Hematopoietic multipotent progenitor cell treated with erythropoietin and hydrocortisone succinate and interleukin-3 and kit ligand, for 15 days (in vitro differentiated cells): ENCODE measurements at places on chromosomes 4 and X.

DNA sequence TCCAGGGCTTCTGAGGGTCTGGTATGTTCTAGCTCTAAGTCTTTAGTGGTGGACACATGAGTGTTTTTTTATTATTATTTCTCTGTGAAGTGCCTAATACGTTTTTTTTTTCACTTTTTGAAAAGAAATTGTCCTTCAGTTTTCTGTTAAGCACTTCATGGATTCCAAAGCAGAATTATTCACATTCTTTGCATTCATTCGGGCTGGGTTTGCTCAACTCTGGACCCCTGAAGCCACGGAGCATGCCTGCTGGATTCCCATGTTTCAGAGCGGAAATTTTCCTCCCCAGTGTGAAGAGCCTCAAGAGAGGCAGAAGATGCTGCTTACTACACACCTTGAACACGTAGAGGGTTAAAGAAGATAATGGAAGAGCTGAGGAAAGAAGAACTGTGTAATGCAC, 107.5 kb downstream of the EGF start:
- DNase-seq: no peak

GRCh38 chr4:173432430-173432829, 33.5 kb upstream of the SCRG1 start:
- no peak for DNase-seq

DNA sequence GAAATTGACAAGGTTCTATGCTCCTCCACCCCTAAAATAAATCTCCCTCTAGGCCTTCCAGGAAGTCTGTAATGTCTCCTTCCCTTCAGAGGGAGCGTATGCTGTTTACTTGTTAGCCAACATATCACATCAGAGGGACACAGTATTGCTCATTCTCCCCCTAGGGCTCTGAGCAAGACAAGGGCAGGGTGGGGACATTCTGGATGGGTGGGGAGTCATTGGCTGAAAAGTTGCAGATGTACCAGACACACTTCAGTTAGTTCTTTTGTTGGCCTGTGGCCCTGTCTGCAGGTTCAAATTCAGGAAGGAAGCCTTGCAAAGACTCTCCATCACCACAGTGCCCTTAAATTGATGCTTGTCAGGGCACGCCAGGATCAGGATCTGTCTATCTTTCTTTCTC, 106.3 kb upstream of the TEX13D start:
- DNase-seq: no peak

GRCh38 chr4:138861135-138861534, 154.4 kb upstream of the NOCT start:
- DNase-seq: no peak

DNA sequence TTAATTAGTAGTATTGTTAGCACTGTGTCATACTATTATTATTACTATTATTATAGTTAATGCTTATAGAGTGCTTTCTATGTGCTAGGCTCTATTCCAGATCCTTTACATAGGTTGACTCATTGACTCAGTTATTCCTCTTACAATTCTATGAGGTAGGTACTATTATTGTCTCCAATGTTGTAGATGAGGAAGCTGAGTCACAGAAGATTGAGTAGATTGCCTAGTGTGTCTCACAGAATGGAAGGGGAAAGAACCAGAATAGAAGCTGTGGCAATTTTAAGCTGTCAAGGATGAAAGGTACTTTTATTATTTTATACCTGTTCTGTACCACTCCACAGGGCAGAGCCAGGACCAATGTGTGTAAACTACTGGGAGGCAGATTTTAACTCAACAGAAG, 1.9 kb upstream of the TCEAL1 start:
- no peak for DNase-seq

GRCh38 chr4:152700151-152700550, 20.4 kb upstream of the TMEM154 start:
- no peak for DNase-seq

- DNase-seq: no peak
Measured at GRCh38 chr4:11821772-11822430, 393.2 kb upstream of the HS3ST1 start.

GRCh38 chr4:6594826-6595355, 19.9 kb downstream of the MAN2B2 start:
- DNase-seq: no peak

GRCh38 chr4:20890761-20891160, 190.5 kb downstream of the PACRGL start:
- DNase-seq: no peak

GRCh38 chr4:2354118-2354517, 64.3 kb downstream of the ZFYVE28 start:
- DNase-seq: no peak

GRCh38 chr4:104022831-104023230, 303.0 kb upstream of the TACR3 start:
- no peak for DNase-seq

GRCh38 chrX:153474266-153474665, 3.9 kb upstream of the HAUS7 start:
- no peak for DNase-seq

- no peak for DNase-seq
Measured at GRCh38 chrX:17459008-17459611, 84.1 kb downstream of the NHS start.

DNA sequence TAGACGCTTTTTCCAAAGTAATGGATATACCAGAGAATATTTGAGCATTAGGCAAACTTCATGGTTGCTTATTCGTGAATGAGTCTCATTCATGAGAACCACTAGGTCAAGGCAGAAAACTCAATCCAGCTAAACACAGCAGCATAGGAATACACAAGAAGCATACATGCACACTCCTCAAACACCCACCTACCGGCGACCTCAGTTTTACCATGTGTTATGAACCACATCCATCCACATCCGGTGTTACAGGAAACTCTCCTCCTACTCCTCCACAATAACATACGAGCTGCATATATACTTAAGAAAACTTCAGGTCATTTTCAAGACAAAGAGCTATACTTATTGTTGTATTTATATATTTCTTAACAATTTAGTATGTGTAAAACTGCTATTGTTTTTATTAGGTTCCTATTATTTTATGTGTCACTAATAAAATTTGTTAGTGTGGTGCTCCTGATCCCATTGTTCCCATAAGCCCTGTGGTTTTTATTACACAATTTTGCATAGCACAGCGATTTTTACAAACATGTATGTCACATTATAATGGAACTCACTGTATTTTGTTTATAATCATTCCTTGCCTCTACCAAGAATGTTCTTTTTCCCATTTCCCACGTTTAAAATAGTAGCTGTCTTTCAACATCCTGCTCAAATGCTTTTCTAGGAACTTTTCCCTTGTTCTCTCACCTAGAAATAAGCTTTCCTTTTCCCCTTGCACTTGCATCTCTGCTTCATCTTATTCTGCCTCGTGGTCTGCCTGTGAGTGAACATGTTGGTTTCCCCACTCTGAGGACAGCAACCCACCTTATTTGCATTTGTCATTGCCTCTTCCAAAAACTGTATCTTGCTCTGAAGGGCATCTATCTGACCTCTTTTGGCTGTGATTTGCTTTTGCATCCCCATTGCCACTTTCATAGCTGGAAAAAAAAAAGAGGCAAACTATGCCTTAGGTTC, 48.3 kb downstream of the STBD1 start:
- DNase-seq: no peak

GRCh38 chr4:79723507-79723906, 315.5 kb upstream of the GK2 start:
- no peak for DNase-seq

DNA sequence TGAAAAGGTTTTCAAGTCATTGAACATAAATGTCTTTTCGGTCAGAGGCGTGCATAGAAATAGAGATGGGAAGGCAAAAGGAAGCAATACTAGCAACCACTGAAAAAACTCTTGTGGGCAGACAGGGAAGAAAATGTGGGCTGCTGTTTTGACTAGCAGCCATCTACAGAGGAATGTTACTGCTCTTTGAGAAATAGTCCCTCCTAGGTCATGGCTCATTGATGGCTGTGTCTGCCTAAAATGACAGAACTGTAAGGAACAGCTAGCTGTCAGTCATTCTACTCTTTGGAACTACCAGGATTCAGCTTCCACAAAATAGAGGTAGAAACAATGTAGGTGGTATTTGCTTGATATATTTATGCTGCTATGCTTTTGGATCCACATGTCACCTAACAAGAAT, 26.9 kb upstream of the TMPRSS11B start:
- DNase-seq: no peak

GRCh38 chr4:126223784-126224407, 909.1 kb downstream of the FAT4 start:
- DNase-seq: no peak

GRCh38 chr4:139602776-139603360, 46.8 kb upstream of the SETD7 start:
- no peak for DNase-seq

DNA sequence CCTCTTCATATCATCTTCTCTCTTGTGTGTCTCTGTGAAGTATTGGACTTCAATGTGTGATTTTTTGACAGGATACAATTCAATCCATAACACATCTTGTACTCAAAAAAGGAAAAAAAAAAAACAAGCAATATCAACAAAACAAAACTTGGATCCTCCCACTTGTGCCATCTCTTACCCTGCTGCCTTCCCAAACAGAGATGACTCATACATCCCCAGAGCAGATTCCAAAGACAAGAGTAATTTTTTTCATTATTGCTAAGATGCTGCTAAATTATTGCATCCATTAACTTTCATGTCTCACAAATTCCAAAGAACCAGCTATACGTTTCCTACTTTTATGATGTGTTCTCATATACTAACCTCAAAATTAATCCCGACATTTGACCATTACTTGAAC, 479.2 kb downstream of the GBA3 start:
- no peak for DNase-seq

DNA sequence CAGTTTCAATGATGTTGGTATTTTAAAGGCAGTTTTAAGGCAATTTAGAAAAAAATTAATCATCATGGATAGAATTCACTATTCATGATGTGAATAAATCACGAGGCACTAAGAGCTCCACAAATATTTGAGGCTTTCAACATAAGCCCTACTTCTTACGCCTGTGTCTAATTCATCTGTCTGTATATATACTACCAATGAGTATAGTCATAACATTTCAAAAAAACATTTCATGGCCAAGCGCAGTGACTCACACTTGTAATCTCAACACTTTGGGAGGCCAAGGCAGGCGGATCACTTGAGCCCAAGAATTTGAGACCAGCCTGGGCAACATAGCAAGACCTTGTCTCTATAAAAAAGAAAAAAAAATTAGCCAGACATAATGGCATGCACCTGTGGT, 56.5 kb downstream of the FBXL5 start:
- no peak for DNase-seq

GRCh38 chr4:10020871-10021652, at the start of gene SLC2A9:
Gene SLC2A9 (minus strand): TSS chr4:10021497. CDS start chr4:10021429, 68 bp downstream.
- no peak for DNase-seq

- no peak for DNase-seq
Measured at GRCh38 chrX:66039944-66040343, at the start of gene VSIG4. Gene VSIG4 (minus strand): TSS chrX:66040080. CDS start chrX:66039998, 82 bp downstream.

GRCh38 chr4:101191302-101192098, 155.8 kb downstream of the PPP3CA start:
- no peak for DNase-seq

DNA sequence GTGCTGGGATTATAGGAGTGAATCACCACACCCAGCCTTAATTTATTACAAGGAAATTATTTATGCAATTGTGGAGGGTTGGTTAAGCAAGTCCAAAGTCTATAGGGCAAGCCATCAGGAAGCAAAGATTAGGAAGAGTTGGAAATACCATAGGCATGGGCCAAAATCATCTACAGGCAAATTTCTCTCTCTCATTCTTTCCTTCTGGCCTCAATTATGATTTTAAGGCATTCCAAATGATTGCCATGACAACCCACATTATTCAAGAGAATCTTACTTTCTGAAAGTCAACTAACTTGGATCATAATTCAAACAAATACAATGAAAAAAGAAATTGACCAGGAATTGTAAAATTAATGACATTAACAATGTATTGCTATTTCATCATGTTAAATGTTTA, 400.8 kb downstream of the GPM6A start:
- DNase-seq: no peak

- peak; percentile 2 for DNase-seq
Measured at GRCh38 chrX:106415276-106415895, 196.4 kb upstream of the RADX start.

- no peak for DNase-seq
Measured at GRCh38 chr4:4782969-4783368, 76.5 kb upstream of the MSX1 start.
